ENCODE measurements at places on chromosomes 7 and 10.

DNA sequence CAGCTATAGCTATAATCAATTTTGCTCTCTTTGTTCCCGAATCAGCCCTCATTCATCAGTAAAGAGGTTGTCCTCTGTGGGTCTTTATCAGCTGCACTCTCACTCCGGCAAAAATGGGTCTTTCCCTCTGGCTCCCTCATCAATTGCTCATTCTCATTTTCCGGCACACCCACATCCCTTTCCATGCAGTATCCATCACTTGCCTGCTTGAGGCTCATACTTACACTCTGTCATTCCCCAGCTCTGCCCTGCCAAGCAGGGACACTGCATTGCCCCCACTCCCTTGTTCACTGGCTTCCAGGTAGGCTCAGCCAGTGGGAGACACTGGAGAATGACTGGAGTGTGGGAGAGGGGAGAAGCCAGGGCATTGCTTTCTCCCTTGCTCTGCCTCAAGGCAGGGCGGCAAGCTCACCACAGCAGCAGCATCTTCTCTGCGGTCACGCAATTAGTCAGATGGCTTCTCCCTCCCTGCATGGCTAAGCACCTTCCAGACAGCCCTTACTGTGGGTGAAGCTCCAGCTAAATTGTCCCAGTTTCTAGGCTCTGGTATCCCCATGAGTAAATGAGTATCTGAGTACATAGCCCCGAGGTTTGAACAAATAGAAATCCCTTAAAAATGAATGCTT lies 470.7 kb upstream of the LRRN3 start:
- no peak for DNase-seq

- DNase-seq, result no peak
These were observed 203.3 kb downstream of the DIP2C start for GRCh38 chr10:486206-486605.

DNA sequence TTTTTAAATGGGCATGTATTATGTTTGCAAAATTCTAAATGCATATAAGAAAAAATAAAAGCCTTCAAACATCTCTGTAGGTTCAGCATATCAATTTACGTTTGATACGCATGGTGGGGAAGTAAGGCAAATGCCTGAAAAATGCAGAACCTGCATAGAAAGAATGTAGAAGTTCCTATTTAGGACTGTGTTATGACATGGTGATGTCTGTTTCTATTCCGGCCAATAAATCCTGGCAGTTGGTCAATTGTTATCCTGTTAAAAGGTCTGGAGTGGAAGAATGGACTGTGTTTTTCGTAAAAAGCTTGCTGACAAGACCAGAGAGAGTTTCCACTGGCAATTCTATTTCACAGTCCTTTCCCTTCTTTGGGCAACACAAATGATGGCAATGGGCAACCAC lies 49.6 kb upstream of the CAV2 start:
- DNase-seq, result no peak

GRCh38 chr10:122468307-122468925 lies 7.1 kb downstream of the HTRA1 start:
- DNase-seq, result no peak

DNA sequence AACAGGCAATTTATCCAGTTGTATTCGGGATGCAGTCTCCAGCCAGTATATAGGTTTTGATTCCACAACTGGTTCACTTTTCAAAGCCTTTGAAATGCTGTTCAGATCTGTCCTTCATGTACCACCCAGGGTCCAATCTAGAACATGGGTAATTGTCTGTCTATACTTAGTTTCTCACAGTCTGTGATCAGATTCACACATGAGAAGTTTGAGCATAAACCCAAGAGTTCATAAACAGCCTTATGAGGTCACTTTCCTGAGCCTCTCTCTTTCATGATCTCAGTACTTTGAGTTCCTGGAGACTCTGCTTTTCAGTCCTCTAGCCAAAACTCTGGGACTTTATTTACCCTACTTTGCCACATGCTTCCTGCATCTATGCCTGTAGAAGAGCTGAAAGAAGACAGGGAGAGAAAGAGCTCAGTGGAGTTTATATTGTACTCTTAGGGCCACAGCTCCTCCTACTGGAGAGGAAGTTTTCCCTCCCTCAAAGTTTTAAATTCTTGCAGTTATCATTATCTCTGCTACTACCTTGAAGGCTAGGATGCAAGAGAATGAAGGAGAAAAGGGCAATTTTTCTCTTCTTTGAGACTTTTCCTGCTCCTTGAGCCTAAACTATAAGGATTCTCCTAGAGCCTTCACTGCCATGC lies 172.0 kb downstream of the ZEB1 start:
- peak; percentile 43 for DNase-seq

GRCh38 chr7:103651593-103652377 lies 205.8 kb upstream of the SLC26A5 start:
- DNase-seq, result no peak

DNA sequence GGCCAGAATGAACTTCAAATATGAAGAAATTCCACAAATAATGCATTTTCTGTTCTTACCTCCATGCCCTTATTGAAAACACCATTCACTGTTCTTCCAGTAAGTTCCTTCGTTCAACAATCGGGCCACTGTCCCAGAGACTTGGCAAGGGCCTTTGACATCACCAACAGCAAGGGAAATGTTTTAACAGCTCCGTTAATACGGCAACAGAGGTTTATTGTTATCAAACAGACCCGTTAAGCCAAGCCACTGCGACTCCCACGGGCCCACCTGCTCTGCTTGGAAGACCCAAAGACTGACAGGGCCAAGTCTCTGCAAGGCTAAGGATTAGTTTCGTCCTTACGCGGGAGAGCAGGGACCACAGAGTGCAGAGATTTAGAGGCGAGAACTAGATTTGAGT lies 43.4 kb upstream of the LYZL1 start:
- DNase-seq, result no peak

GRCh38 chr10:85008488-85009184 lies 680.2 kb downstream of the CCSER2 start:
- no peak for DNase-seq

DNA sequence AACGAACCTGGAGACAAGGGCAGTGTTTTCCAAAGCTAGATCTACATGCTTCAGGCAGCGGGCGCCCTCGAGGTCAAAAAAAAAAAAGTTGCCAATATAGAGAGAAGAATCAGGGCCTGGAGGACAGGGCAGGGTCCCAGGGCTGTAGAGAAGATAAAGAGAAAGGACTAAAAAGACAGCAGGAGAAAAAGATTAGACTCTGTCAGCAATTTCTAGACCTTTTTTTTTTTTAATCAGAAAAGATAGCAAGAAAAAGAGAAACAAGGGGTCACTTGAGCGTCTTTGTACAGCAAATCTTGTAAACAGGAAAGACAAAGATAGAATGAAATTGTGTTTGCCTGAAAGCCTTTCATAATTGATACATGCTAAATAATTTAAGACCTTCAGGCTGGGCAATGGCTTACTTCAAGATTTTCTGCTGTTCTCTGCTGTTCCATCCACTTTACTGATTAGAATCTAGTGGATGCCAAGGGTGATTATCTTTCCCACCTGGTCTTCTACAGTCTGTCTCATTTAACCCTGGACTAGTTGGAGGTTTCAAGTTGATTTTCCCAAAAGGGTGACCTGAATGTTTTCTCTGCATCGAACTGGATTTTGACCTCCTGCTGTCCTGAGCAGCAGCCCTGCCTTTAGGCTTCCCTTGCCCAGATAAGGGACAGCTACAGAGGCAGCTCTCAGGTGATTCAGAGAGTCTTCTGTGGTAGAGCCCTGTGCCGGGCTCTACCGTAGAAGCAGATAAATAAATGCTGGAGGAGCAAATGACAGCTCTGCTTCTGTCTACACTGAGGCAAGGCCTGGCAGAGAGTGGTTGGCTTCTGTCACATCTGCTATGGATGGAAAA lies 5.1 kb downstream of the LMOD2 start:
- DNase-seq, result no peak

- DNase-seq, result no peak
These were observed 2.0 kb downstream of the ANKRD2 start for GRCh38 chr10:97574374-97575126.

- no peak for DNase-seq
These were observed 524.2 kb upstream of the GALNT17 start for GRCh38 chr7:70607759-70608158.

GRCh38 chr10:124710266-124710881 lies 33.8 kb downstream of the FAM53B start:
- DNase-seq, result no peak

All from activated CD4-positive, alpha-beta T cell treated with anti-CD3 and anti-CD28 coated beads, Interleukin-2, amount 10 ng/mL, durations not matched to agents 7 days and 5 days (primary cell).